A549 treated with RU486 at 1 μM for 4 hours (cell line): ENCODE measurements at places on chromosomes 1 and 21. TPM values are rescaled to one million over a fixed set of nuclear protein-coding genes. Genes with fewer than 3 reads are reported as not detected.

The CAMSAP2 gene
- total RNA-seq, result 14.6 to 26.9 TPM (median 21.3 TPM) in 5 replicates

The TCHH gene
- total RNA-seq, result 0.14 to 0.33 TPM (median 0.22 TPM) in 5 replicates

The CLDN19 gene
- total RNA-seq, result not detected in 5 replicates

The GPR37L1 gene
- 0.14 to 0.19 TPM (median 0.16 TPM) in 5 replicates for total RNA-seq

The FMN2 gene
- total RNA-seq, result 2.8 to 6.2 TPM (median 5.5 TPM) in 5 replicates

The IL24 gene
- total RNA-seq, result 0.17 to 0.35 TPM (median 0.30 TPM) in 5 replicates

The ANGPTL1 gene
- not detected in 5 replicates for total RNA-seq

The STIL gene
- 8.0 to 11.0 TPM (median 10.6 TPM) in 5 replicates for total RNA-seq

The CLCNKB gene
- total RNA-seq, result 0.07 to 0.08 TPM in 2 of 5 replicates, not detected in the others

The RASAL2 gene
- 17.0 to 22.3 TPM (median 18.6 TPM) in 5 replicates for total RNA-seq

The PRKCZ gene
- total RNA-seq, result 6.5 to 8.9 TPM (median 8.4 TPM) in 5 replicates

The TDRD10 gene
- total RNA-seq, result not detected in 5 replicates

The HORMAD1 gene
- 3.0 to 8.1 TPM (median 7.7 TPM) in 5 replicates for total RNA-seq

The LMOD1 gene
- 0.05 TPM in 1 of 5 replicates, not detected in the others for total RNA-seq

The NEXN gene
- 5.1 to 9.9 TPM (median 6.2 TPM) in 5 replicates for total RNA-seq

The C1orf210 gene
- not detected in 5 replicates for total RNA-seq

The REN gene
- not detected in 5 replicates for total RNA-seq

The EPS8L3 gene
- total RNA-seq, result 0.91 to 2.0 TPM (median 1.4 TPM) in 5 replicates

The KCNK2 gene
- 0.05 to 0.33 TPM (median 0.09 TPM) in 4 of 5 replicates, not detected in the other for total RNA-seq

The LRRC71 gene
- total RNA-seq, result 0.13 to 0.48 TPM (median 0.22 TPM) in 5 replicates

The MRPL55 gene
- 76.6 to 89.1 TPM (median 83.1 TPM) in 5 replicates for total RNA-seq

The OXCT2 gene
- total RNA-seq, result 0.32 to 0.60 TPM (median 0.52 TPM) in 5 replicates

The SELL gene
- 0.10 to 0.27 TPM (median 0.25 TPM) in 4 of 5 replicates, not detected in the other for total RNA-seq

The YIPF1 gene
- 12.9 to 15.8 TPM (median 13.3 TPM) in 5 replicates for total RNA-seq

The SEC16B gene
- 0.49 to 1.4 TPM (median 0.79 TPM) in 5 replicates for total RNA-seq

The GPR25 gene
- total RNA-seq, result not detected in 5 replicates

The NBPF20 gene
- total RNA-seq, result 3.0 to 4.0 TPM (median 3.2 TPM) in 5 replicates

The BCL2L15 gene
- 0.36 to 0.94 TPM (median 0.62 TPM) in 5 replicates for total RNA-seq

The HPCAL4 gene
- 0.22 to 0.35 TPM (median 0.28 TPM) in 5 replicates for total RNA-seq

The TSTD1 gene
- total RNA-seq, result 0.34 to 0.41 TPM in 2 of 5 replicates, not detected in the others
